ENCODE measurements at places on chromosomes 16 and 17.
A peak's percentile ranks its signal among the peaks of the same experiment; 100 is the strongest.

- DNase-seq, result no peak
Measured at GRCh38 chr16:24667244-24667764, 62.1 kb upstream of the TNRC6A start.

GRCh38 chr16:66255647-66256046, 110.8 kb upstream of the CDH5 start:
- no peak for DNase-seq

DNA sequence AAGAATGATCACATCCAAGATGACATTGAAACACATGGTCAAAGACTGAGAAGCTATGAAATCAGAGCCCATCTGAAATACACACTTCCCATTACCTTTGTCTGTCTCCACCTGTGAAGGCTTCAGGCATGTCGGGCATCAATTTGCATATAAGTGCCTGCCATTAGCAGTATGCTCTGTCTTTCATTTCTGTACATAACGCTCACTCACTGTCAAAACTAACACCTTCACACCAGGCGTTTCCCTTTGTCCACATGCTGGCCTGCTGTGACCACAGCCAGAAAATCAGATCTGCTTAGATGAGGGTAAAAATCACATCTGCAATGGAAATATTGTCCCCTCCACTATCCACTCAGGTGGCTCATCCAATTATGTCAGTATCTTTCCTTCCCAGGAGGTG, 524.8 kb downstream of the TOX3 start:
- no peak for DNase-seq

- no peak for DNase-seq
Measured at GRCh38 chr16:66212428-66212827, 154.1 kb upstream of the CDH5 start.

DNA sequence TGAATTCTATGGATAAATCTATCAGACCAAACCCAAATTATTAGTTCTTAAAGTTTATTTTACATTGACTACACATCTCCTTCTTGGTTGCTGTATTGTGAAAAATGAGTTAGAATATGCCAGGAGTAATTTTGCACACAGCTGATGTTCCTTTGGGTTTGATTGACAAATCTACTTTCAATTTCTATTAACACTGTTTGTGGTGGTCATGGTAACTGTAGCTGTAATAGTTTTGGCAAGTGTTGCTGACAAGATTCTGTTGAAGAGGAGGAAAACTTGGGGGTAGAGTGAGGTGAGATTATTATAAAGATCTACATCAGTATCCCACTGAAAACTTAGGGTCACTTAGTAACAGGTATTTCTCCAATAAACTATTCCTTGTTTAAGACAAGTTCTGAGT, 30.3 kb downstream of the MRTFB start:
- peak; percentile 24 for DNase-seq

DNA sequence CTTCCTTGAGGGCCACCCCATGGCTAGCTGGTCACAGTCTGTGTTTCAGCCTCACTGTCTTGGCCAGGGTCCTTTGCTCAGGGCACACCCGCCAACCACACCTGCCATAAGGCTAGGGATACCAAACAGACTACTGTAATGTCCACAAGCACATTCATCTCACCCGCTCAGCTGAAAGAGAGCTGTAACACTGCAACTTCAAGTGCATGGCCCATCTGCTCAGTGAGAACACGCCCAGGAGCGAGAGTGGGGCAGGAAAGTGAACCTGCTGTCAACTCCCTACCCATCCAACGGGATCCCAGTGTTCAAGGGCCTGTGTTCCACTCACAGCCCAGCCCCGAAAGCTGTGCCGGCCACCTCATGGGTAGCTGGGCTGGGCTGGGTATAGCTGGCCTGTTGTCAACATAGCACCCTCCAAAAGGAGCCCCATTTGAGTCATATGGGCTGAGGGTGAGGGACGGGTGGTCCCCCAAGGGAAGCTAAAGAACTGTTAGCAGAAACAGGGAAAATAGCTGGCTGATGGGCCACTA, 55.7 kb downstream of the SCNN1B start:
- no peak for DNase-seq

DNA sequence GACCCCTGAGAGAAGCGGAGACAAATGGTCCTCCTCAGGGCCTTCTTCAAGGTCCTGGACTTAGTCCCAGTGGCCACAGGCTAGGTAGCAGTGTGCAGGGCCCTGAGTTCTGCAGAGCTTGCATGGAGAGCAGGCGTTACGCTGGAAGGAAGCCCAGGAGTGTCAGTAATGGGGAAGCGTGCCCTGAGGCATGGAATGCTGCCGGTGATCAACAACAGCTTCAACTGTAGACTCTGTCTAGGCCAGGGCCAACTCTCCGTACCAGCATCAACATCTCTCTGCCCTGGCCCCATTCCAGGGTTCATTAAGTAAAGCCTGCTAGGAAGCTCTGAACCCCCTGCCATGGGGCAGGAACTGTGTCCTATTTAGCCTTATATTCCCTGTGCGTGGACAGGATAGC, 568 bp upstream of the TNK1 start:
- peak; percentile 35 for DNase-seq

GRCh38 chr17:39928858-39929645, 1.5 kb downstream of the LRRC3C start:
- peak; percentile 97 for DNase-seq

DNA sequence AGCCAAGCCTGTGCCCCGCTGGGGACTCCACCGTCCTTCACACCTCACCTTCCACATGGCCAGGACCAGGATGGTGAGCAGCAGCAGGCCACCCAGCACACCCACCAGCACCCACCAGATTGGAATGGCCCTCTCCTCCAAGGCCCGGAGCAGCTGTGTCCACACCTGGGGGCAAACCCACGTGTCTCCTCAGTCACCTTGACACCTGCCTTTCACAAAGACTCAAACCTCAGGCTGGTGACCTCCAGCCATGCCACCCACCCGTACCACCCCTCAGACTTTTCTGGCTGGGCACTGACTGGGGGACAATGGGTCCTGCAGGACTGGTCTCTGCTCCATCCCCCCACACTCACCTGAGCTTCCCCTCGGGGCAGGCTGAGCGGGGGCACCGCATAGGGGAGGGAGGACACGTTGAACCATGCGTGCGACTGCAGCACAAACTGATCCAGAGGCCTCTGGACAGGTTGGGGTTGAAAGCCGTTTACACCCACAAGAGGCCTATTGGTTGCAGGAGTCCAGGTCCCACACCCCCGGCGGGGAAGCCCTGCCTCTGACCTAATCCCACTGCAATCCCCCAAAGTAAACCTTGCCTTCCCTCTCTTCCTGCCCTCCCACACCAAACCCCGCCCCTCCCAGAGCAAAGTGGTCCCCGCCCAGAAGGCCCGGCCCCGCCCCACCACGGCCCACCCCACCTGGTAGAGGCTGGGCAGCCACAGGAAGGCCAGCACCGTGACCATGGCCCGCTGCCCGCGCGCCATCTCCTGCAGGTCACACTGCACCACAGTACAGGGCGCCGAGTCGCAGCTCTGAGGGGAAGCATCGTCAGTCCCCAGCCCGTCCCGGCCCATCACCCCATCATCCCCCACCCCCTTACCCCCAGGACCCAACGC, 10.9 kb upstream of the FAM171A2 start:
- DNase-seq, result no peak

- no peak for DNase-seq
Measured at GRCh38 chr17:43898446-43898845, 8.9 kb downstream of the MPP2 start.

GRCh38 chr16:27549464-27549745, 308 bp downstream of the GTF3C1 start:
- DNase-seq, result no peak

- peak; percentile 26 for DNase-seq
Measured at GRCh38 chr17:64057701-64058263, 37.3 kb upstream of the ICAM2 start.

DNA sequence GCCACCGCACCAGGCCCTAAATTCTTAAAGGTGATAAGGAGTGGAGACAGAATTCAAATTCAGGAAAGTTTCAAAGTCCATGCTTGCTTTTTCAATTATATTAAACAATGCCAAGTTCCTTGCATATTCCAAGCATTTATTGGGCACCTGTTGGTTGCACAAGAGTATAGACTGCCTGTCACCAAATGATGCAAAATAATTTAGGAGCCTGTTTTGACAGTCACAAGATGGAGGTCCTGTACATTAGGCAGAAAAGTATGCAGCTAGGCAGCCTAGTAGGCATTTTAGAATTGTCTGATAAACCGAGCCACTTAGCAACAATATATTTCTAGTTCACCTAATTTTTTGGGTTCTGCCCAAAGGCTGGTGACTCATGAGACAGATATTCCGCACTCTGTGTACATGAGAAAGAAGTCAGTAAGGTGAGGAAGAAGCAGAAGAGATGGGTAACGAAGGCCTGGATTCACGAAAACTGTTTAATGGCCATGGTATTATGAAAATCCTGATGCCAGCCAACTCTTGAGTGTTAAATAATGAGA, 7.3 kb downstream of the ACACA start:
- DNase-seq, result peak; percentile 18

GRCh38 chr17:64278614-64279013, 15.6 kb upstream of the TEX2 start:
- peak; percentile 34 for DNase-seq

DNA sequence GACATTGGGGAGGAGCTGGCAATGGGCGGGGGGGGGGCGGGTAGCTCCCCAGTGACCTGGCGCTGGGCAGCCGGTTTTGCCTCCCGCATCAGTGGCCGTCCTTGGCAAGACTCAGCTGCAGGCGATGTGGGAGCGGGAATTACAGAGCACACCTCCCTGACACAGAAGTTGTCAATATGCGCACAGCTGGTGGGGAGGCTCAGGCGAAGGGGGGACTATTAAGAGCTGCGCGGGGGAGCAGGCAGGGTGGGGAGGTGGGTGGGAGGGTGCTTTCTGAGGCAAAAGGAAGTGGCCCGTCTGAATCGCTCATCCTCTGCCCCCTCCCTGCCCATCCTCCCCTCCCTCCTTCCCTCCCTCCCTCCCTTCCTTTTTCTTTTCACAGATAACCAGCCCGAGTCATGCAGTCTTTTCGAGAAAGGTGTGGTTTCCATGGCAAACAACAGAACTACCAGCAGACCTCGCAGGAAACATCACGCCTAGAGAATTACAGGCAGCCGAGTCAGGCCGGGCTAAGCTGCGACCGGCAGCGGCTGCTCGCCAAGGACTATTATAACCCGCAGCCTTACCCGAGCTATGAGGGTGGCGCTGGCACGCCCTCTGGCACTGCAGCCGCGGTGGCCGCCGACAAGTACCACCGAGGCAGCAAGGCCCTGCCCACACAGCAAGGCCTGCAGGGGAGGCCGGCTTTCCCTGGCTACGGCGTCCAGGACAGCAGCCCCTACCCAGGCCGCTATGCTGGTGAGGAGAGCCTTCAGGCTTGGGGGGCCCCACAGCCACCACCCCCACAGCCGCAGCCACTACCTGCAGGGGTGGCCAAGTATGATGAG, 44.0 kb downstream of the SREBF1 start:
- peak; percentile 73 for DNase-seq

- DNase-seq, result no peak
Measured at GRCh38 chr17:6475411-6475810, 31.2 kb downstream of the PIMREG start.

DNA sequence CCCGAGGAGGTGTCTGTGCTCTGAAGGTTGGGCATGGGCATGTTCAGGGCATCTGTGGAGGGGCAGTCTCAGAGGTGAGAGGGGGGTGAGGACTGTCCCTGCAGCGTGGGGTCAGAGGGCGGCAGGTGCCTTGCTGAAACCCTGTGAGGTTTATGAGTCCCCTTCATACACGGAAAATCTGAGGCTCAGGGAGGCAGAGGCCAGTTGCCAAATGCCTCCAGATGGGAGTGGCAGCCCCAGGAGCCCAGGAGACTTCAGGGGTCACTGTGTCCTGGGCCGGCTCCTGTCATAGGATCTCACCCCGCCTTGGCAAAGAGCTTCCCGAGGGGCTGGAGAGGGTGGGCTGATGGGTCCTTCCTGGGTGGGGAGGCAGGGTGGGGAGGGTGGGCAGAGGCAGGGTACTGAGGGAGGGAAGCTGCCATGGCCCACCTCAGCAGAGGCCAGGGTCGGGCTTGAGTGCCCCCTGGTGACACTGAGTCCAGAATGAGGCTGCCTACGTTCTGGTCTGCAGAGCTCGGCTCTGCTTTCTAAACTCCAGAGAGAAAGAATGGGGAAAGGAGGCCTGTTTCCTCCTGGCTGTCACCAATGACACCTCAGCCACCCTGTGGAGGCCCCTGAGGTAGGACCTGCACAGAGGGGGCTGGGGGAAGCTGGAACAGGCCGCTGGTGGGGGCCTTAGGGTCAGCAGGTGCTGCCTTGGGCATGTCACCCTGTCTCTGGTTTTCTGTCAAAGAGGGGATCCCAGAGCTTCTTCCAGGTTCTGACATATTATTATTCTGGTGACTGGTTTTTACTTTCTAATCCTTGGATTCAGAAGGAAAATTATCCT, 1.1 kb downstream of the LGALS9 start:
- DNase-seq, result no peak

DNA sequence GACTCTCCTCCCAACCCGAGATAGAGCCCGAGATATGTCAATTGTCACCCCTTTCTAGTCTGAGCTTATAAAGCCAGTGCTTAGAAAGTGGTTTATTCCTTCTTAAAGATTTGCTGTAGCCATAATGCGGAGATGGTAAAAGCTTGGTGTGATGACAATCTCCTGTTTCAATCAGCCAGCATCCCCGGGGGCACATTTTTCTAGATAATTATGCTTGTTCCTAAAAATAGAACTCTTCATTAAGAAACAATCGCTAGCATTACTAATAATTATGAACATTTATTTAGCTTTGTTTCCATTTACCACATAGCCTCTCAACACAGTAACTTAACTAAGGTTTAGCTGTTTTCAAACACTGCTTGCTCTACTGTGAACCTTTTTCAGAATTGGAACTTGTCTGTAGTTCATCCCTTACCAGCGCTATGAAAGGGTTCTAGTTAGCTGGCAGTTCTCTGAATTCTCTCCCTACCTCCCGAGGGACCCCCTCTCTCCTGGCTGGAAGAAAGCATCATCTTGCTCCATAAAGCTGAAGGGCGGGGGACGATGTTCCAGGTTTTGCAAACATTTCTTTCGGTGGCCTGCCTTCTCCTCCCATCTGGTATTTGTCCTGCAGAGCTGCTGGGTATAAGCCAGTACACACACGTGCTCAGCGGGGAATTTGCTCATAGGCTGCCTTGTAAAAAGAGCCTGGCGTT, 922 bp upstream of the MRPL58 start:
- peak; percentile 82 for DNase-seq

DNA sequence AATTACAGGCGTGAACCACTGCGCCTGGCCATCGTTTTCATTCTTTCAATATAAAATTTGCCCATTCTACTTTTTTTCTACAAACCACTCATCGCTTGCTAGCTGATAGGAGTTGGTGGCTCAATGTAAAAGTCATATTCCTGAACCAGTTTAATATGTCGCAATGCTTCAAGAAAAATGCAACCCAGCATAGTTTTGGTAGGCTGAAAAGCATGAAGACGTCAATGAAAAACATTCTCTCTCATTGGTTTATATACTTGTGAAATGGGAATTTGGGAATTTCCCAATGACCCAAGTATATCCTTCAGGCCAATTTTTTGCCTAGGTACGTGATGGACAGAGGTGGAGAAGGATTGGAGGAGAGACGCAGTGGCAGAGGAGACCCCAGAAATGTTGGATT, 26.9 kb downstream of the USP43 start:
- DNase-seq, result peak; percentile 57

- DNase-seq, result no peak
Measured at GRCh38 chr16:3949287-3949686, 68.8 kb upstream of the CREBBP start.

- peak; percentile 61 for DNase-seq
Measured at GRCh38 chr17:50693036-50693682, 14.6 kb downstream of the ANKRD40 start.

- DNase-seq, result peak; percentile 15
Measured at GRCh38 chr17:42754782-42755181, 6.2 kb upstream of the RAMP2 start.

GRCh38 chr17:76667491-76667755, 23.9 kb upstream of the ST6GALNAC1 start:
- DNase-seq, result no peak

GRCh38 chr17:9977180-9977575, 72.1 kb upstream of the RCVRN start:
- DNase-seq, result peak; percentile 11

Measured in iris pigment epithelial cell (primary cell).